Mesenchymal stem cell (in vitro differentiated cells and primary cell): ENCODE measurements at places on chromosomes 12 and 14.

DNA sequence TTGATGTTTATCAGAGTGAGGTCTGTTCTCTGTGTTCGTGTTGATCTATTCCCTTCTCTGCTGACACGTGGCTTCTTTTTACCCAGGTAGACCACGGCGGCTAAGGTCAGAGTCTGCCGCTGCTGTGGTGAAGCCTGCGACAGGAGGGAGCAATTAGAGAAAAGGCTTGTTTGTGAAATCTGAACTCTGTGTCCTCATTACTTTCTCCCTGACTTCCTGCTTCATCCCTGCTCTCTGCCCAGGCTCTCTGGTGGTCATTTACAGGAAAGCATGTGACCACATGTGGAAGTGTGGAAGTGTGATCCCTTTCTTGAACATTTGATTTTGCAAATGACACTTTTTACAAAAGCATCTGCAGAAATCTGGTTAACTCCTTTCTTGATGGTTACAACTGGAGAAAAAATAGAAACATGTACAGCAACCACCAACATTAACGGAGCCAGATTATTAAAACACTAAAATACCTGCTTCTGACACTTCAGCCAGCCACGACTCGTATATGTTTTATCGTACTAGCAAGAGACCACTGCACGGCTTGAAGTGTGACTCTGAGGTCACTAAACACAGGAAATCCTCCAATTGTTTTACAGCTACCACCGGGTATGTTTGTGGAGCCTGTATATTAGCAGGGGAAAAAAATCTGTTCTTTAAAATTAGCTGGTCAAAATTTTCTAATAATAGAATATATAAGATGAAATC, 388.6 kb upstream of the TMPO start:
- no peaks in the 10 kb centered on the region for H3K36me3 ChIP-seq
- no peak overlapping the region for H3K4me3 ChIP-seq
- no peak overlapping the region for H3K27ac ChIP-seq
- no peaks in the 10 kb centered on the region for H3K4me1 ChIP-seq
- H3K27me3 ChIP-seq: peaks cover 4% of the 10 kb centered on the region
- DNase-seq: no peak

DNA sequence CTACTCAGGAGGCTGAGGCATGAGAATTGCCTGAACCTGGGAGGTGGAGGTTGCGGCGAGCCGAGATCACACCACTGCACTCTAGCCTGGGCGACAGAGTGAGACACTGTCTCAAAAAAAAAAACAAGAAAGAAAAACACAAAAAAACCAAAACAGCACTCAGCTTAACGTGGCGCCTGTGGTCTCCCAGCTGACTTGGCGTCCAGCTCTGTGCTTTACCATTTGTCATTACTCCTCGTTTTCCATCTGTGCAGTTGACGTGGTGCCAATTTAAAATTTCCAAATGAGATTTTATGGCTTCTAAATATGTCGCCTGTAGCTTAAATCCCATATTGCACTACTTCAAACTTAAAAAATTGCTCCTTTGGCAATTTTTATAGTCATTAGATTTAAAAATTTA, 2.0 kb downstream of the MGP start:
- no peaks in the 10 kb centered on the region for H3K36me3 ChIP-seq
- no peak for DNase-seq
- H3K27me3 ChIP-seq: no peaks in the 10 kb centered on the region
- H3K27ac ChIP-seq: no peak overlapping the region
- no peaks in the 10 kb centered on the region for H3K4me1 ChIP-seq

DNA sequence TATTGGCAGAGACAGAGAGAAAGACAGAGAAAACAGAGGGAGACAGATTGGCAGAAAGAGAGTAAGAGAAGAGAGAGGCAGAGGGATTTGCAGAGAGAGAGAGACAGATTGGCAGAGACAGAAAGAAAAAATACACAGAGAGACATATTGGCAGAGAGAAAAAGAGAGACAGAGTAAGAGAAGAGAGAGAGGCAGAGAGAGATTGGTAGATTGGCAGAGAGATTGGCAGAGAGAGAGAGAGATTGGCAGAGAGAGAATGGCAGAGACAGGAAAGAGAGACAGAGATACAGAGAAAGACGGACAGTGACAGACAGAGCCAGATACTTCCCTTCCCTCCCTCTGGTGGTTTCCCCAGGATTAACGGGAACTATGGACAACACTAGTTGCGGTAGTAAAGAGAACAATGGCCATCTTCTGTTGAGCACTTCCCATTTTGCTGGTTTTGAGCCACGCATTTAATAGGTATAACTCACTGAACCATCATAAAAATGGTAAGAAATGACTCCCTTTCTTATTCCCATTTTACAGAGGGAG, 2.6 kb upstream of the NOS1 start:
- peaks cover 93% of the 10 kb centered on the region for H3K27me3 ChIP-seq
- DNase-seq: no peak
- no peak overlapping the region for H3K4me3 ChIP-seq

DNA sequence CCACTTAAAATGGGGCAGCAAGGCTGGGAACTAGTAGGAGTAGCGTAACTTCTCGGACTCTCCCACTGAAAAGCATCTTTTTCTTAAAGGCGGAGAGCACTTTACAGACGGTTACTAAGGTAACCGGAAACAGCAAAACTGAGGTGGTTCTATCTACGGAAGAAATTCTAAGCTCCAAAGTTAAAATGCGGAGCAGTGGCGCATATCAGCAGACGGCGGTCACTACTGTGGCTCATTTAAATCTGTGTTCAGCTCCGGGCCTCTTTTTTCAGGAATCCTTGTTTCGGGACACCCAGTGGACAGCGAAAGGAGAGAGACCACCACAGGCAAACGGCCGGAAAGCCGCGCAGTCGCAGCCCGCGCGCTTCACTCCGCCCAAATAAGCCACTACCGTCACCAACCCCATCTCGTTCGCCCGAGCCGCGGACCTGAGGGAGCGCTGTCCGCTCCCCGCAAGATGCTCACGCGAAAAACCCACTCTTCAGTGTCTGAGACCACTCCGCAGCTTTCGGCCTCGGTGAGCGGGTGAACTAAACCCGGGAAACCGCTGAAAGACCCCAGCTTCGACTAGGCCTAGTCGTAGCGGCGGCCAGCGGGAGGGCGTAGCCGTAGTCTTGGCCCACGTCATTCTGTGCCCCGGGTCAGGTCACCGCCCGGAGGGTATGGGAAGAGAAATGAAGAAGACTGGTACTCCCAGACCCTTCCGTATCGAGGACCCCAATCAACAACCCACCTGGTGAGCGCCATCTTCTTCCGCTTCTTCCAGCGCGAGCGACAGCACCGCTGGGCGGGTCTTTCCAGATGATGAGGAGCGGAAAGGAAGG, at the start of gene SNW1:
SNW1 (minus strand) TSS at position 776 of the 824 bp plus-strand sequence; CDS start at position 747, 29 bp downstream.
- peak within 1 kb of the TSS; percentile 94 for H3K4me3 ChIP-seq
- peak within 1 kb of the TSS; percentile 79 for H3K27ac ChIP-seq
- DNase-seq: peak; percentile 95

DNA sequence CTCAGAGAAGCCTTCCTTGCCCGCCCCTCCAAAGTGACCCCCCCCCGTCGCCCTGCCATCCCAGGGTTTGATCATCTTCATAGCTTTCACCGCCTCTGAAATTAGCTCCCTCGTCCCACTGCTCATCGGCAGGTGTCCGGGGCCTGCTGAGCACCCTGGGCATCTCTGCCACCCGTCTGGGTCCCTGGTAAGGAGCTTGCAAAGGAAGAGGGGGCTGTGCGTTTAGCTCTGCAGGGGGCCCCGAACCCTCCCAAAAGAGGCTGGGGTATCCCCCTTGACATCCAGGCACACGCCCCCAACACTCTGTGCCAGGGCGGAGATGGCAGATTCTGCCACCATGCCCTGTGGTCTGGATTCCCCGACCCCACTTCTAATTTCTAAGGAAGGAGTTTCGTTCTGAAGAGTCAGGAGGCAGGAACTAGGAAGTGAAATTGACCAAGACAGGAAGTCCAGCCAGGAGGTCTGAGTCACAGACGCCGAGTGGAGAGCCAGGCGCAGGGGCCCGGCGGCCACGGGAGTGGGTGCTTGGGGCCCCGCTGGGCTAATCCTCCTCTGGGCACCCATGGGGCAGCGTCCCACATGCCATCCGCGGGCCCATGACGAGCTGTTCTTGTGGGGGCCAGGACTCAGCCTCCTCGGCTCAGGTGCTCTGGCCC, 95.7 kb downstream of the RFLNA start:
- DNase-seq: peak; percentile 94
- peak overlapping the region; percentile 86 for H3K27ac ChIP-seq
- no peak overlapping the region for H3K4me3 ChIP-seq
- H3K4me1 ChIP-seq: peaks cover 74% of the 10 kb centered on the region

GRCh38 chr14:44979740-44980356, 17.9 kb downstream of the TOGARAM1 start:
- H3K4me1 ChIP-seq: no peaks in the 10 kb centered on the region
- H3K27me3 ChIP-seq: no peaks in the 10 kb centered on the region
- no peak for DNase-seq
- H3K36me3 ChIP-seq: no peaks in the 10 kb centered on the region

GRCh38 chr12:66684222-66684621, 5.3 kb upstream of the GRIP1 start:
- H3K4me1 ChIP-seq: no peaks in the 10 kb centered on the region
- H3K27me3 ChIP-seq: peaks cover 10% of the 10 kb centered on the region
- H3K27ac ChIP-seq: no peak overlapping the region
- no peak overlapping the region for H3K4me3 ChIP-seq
- no peak for DNase-seq
- no peaks in the 10 kb centered on the region for H3K36me3 ChIP-seq
